ENCODE measurements at places on chromosomes 1 and 21.

- no peak for DNase-seq
These were observed 113.0 kb upstream of the TMPRSS2 start for GRCh38 chr21:41620982-41621381.

- DNase-seq = no peak
These were observed 270.0 kb upstream of the ZRANB2 start for GRCh38 chr1:71350805-71351204.

DNA sequence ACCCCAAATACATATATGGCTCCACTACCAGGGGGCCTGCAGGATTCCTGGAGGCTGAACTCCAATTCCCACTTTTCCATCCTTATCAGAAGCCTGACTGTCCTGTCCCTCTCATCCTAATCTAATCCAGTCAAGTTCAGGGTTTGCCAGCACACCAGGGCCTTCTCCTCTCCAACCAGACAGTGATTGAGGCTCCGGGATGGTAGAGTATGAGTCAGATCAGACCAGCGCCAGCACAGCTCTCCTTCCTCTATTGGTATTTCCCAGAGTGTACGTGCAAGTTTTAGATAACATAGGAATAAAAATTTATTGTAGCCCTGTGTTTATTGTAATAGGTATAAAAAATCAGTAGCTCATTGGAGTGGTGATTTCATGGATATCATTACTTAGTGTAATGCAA lies 24.5 kb upstream of the RCSD1 start:
- DNase-seq = no peak

- no peak for DNase-seq
These were observed 4.1 kb upstream of the TRAF3IP3 start for GRCh38 chr1:209751627-209752231.

All from ACHN (cell line).